Stimulated activated CD4-positive, alpha-beta T cell treated with anti-CD3 and anti-CD28 coated beads, Interleukin-15, amount 100 ng/mL, for 48 hours (primary cell): ENCODE measurements at places on chromosomes 11 and 22.
A peak's percentile ranks its signal among the peaks of the same experiment; 100 is the strongest.

GRCh38 chr11:65988791-65989592, 13.0 kb downstream of the EIF1AD start:
- peak; percentile 83 for DNase-seq

GRCh38 chr11:94141511-94142307, 13.1 kb downstream of the PANX1 start:
- no peak for DNase-seq

DNA sequence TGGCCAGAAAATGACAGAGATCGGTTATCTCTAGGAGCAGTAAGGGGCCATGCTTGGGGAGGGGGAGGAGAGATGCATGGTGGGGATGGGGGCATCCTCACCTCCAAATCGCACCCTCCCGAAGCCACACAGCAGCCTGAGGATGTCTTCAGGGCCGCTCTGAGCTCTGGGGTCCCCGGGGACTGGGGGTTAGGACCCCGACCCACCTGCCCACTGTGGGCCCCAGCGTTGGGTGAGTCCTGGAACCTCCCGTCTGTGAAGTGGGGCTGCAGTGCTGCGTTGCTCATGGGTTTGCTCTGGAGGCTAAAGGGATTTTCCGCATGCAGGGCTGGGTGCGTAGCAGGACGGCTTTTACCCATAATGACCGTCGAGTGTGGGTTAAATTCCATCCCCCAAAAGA, 1046.3 kb downstream of the BRD1 start:
- DNase-seq, result no peak

GRCh38 chr11:3096909-3097530, 39.8 kb upstream of the CARS1 start:
- DNase-seq, result no peak

DNA sequence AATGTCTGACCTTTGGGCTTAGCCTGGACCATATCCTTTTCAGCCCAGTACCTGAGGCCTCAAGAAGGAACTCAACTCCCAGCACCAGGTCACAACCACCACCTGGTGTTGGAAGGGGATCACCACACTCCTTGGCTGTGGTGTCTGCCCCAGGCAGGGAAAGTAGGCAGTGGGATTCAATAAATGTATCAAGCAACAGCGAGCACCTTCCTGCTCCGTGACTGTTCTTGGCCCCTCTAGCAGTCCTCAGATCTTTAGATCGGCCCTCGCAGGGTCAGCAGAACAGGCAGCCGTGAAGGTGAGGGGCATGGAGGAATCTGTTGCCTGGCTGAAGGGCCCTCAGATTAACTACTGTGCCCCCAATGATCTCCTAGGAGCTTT, 15.9 kb downstream of the ARFGAP2 start:
- no peak for DNase-seq

- DNase-seq, result no peak
These were observed 1.6 kb downstream of the C1QTNF5 start for GRCh38 chr11:119338965-119339588.

GRCh38 chr11:6486938-6487337, 5.6 kb downstream of the TIMM10B start:
- no peak for DNase-seq

GRCh38 chr11:77009533-77010160, 24.6 kb upstream of the B3GNT6 start:
- DNase-seq, result no peak

DNA sequence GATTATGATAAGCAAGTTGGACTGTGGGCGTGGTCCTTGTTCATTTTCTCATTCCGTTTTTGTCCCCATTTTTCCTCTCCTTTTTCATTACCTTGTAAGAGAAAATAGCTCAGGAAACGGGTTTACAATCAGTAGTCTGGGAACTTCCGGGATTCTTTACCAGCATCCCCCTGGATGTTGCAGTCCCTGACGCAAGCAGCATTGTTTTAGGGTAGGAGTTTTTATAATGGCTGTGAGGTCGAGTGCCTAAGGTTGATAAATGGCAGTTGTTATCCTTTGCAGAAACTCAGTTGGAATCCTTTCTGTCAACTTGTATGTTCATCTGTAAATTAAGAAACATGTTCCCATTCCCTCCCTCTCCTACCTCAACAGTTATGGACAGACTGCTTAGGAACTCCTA, 68.3 kb downstream of the ARHGEF12 start:
- no peak for DNase-seq

DNA sequence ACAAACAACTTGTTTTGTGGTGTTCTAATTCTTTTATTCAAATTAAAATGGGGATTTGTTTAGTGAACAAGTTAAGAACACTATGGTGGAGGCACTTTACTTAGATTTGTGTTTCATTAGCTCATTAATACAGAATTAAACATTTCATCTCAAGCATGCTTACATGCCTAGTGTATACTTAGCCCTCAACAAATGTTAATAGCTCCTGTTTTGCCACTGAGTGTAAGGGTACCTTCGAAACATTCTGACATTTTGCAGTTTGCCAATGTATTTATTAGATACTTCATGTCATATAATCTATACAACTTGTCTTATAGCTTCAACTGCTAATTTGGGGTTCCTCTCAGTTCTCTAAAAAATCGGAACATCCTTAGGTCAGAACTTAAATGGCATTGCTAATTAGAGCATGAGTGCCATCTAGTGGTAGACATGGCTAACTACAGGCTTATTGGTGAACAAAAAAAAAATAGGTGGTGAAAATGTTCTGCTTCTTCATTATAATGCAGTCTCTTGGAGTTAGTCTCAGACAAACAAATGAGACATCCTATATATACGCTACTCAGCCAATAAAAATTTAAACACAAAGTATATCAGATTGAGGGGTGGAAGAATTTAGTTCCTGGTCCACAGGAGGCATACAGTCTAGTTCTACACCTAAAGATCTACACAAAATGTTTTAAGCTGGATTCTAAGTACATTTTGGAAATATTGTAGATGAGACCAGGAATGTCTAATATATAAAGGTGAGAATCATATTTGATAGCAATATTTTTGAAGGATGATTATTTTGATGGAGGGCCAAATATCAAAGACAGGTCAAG, 4.9 kb upstream of the CNTN5 start:
- no peak for DNase-seq
